ENCODE measurements at places on chromosomes 6 and 20. TPM values are rescaled to one million over a fixed set of nuclear protein-coding genes. Genes with fewer than 3 reads are reported as not detected.

Gene DYNLRB1
- total RNA-seq: 85.0 TPM

Gene CLDN20
- total RNA-seq: not detected

Gene PRDM13
- not detected for total RNA-seq

Gene SUMO4
- 16.0 TPM for total RNA-seq

Gene HFE
- 1.7 TPM for total RNA-seq

Gene LAMA2
- 0.40 TPM for total RNA-seq

Gene PRRT1
- total RNA-seq: 0.29 TPM

Gene FOXF2
- total RNA-seq: not detected

Gene TENT5A
- total RNA-seq: 0.41 TPM

Gene CEP85L
- total RNA-seq: 46.2 TPM

Gene EPM2A
- 4.3 TPM for total RNA-seq

Gene ISM1
- 0.34 TPM for total RNA-seq

Gene HSD17B8
- total RNA-seq: 13.1 TPM

Gene LINC00237
- not detected for total RNA-seq

Gene LTB
- 269 TPM for total RNA-seq

Gene BTN1A1
- total RNA-seq: not detected

Gene JAG1
- total RNA-seq: not detected

Gene C20orf141
- total RNA-seq: not detected

Gene LGSN
- total RNA-seq: 0.34 TPM

Gene SAMD10
- 32.7 TPM for total RNA-seq

Gene DEFB132
- not detected for total RNA-seq

Gene BTNL2
- not detected for total RNA-seq

Gene SHLD1
- 12.9 TPM for total RNA-seq

Gene COMMD7
- total RNA-seq: 29.9 TPM

Gene CRIP3
- 4.2 TPM for total RNA-seq

Gene ANKRD66
- total RNA-seq: not detected

Gene SLC17A1
- total RNA-seq: not detected

Gene TSPO2
- total RNA-seq: not detected

Gene NHLRC1
- not detected for total RNA-seq

Gene EEF1A2
- total RNA-seq: 10.9 TPM

Gene PLCB4
- total RNA-seq: not detected

Gene KHDRBS2
- total RNA-seq: not detected

Gene RPS21
- total RNA-seq: 2,749 TPM

Gene ADTRP
- 47.7 TPM for total RNA-seq

Gene SIRPD
- not detected for total RNA-seq

Gene DCDC2
- total RNA-seq: 0.11 TPM

Gene MEP1A
- not detected for total RNA-seq

Gene HDAC2
- 95.7 TPM for total RNA-seq

Gene CLPSL1
- not detected for total RNA-seq

Gene DLK2
- 2.8 TPM for total RNA-seq

Gene GSTA3
- not detected for total RNA-seq

Gene OPN5
- total RNA-seq: not detected

Gene GNAS-AS1
- total RNA-seq: 1.0 TPM

Gene DEFB129
- total RNA-seq: not detected

Gene TP53TG5
- 0.11 TPM for total RNA-seq

Gene MROH8
- total RNA-seq: 2.0 TPM

Gene SLC4A11
- total RNA-seq: 2.0 TPM

Gene SMOC2
- total RNA-seq: not detected

Gene EBF4
- total RNA-seq: 4.9 TPM

Gene BNIP5
- total RNA-seq: not detected

Gene OLIG3
- total RNA-seq: 3.5 TPM

Gene TGM3
- total RNA-seq: not detected

Gene NNAT
- total RNA-seq: not detected

All from activated T-helper 17 cell treated with anti-CD3 and anti-CD28 coated beads, Interleukin-2, amount 50 U/mL, for 72 hours (primary cell).